ENCODE measurements at places on chromosomes 7 and 10.

DNA sequence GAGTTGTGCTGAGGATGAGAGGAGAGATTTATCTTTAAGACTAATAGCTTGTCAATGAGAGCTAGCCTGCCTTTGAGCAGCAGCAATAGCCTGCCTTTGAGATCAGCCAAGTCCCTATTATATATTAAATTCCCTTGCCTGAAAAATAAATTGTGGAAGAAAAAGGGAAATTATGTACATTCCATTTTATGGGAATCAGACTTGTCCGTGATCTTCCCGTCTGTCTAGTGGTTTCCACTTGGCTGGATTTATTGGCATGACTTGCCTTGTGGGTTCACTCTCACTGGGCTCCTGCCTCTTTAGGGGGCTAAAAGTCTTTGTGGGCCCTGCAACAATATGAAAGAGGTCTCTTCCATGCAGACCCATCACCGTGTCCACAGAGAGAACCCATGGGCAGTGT lies 171.7 kb upstream of the FRMD4A start:
- DNase-seq: no peak

- DNase-seq: no peak
These were observed 40.4 kb downstream of the PROSER2 start for GRCh38 chr10:11863353-11864109.

DNA sequence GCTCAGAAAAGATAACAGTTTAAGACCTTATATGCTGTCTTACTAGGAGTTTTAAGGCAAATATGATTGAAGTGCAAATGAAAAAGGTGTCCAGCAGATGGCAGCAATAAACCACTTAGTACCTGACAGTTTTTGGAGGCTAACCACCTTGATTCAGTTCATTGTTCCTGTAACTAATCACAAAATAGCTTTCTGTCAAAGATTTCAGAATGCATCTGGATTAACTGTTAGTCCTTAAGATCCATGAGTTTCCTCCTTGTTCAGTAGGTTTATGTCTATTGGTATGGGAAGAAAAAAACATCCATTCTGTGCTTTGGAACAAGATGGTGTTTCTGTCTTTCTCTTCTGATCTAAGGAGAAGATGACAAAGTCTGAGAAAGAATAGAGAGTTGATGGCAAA lies 46.6 kb downstream of the CCSER2 start:
- DNase-seq: no peak

GRCh38 chr7:119465798-119466305 lies 807.1 kb upstream of the KCND2 start:
- no peak for DNase-seq

DNA sequence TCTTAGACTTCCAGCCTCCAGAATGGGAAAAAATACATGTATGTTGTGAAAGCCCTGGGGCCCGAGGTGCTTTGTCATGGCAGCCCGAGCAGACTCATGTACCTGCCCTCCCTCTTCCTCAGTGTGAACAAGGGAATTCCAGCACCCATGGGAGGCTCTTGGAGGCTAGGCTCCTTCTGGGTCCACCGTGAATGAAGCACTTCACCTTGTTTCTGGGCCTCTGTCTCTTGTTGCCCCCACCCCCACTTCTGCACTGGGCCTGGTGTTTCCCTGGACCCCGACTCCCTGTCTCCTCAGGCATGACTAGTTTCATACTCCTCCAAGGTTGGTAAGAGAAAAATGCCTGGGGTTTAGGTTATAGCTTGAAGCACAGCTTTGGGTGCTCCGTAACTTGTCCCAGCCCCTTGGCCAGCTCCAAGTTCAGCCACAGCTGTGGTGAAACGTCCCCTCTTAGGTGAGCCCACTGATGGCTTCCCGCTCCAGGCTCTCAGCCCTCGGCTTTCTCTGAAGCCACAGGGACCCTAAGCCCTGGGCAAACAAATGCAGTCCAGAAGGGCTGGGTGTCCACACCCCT lies 30.2 kb upstream of the ARHGAP22 start:
- DNase-seq: no peak

- no peak for DNase-seq
These were observed 24.3 kb downstream of the SLC25A28 start for GRCh38 chr10:99595770-99596465.

DNA sequence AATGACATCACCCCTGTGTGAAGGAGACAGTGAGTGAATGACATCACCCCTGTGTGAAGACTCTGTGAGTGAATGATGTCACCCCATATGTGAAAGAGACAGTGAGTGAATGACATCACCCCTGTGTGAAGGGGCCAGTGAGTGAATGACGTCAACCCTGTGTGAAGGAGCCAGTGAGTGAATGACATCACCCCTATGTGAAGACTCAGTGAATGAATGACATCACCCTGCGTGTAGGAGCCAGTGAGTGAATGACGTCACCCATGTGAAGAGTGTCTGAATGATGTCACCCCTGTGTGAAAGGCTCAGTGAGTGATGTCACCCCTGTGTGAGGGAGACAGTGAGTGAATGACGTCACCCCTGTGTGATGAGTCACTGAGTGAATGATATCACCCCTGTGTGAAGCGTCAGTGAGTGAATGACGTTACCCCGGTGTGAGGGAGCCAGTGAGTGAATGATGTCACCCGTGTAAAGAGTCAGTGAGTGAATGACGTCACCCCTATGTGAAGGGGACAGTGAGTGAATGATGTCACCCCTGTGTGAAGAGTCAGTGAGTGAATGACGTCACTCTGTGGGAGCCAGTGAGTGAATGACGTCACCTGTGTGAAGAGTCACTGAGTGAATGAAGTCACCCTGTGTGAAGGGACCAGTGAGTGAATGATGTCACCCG lies 478.1 kb downstream of the PTPRN2 start:
- no peak for DNase-seq

DNA sequence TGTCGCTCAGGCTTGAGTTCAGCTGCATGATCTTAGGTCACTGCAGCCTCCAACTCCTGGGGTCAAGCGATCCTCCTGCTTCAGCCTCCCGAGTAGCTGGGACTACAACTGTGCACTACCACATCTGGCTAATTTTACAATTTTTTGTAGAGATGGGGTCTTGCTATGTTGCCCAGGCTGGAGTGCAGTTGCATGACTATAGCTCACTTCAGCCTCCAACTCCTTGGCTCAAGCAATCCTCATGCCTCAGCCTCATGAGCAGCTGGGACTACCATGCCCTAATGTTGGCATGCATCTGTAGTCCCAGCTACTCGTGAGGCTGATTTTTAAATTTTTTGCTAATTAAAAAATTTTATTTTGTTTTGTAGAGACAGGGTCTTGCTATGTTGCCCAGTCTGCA lies 101.9 kb upstream of the NPTX2 start:
- no peak for DNase-seq

DNA sequence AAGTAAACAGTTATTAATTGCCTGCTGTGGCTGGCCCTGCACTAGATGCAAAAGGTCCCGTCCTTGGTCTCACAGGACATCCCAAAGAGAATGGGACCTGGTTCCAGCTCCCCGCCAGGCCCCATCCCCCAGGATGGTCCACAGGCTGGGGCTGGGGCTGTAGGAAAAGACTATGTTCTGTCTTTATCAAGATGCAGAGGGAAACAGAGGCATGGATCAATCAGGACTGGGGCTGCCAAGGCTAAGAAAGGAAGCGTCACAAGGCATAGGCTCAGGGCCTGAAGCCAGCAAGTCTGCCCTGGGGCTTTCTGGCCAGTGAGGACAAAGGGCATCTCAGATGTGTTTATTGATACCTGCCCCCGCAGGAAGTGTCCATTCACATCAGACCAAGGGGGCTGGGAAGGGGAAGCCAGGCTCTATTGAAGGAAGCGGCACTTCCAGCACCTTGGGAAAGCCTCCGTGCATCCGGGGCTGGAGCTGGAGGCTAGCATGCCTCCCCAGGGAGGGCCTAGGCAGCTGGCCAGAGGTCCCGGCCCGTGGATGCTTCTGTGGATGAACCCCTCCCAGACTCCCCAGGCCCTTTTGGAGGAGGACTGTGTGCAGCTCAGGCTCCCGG lies 5.8 kb downstream of the VSIR start:
- DNase-seq: no peak

DNA sequence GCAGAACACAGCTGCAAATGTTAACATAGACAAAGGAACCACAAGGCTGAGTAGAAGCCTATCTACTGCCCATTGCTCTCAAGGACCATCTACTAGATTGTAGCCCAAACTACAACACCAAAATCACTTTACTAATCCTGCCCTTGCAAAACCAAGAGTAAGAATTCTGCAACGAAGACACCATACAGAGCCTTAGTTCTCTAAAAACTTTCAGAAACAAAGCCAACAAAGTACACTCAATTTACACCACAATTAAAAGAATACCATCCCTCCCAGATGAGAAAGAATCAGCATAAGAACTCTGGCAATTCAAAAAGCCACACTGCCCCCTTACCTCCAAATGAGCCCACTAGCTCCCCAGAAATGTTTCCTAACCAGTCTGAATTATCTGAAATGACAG lies 294.3 kb downstream of the CTNNA3 start:
- DNase-seq: no peak

GRCh38 chr10:60731134-60731885 lies 47.0 kb upstream of the CDK1 start:
- DNase-seq: no peak

GRCh38 chr7:133560900-133561299 lies 308.0 kb downstream of the EXOC4 start:
- DNase-seq: no peak

DNA sequence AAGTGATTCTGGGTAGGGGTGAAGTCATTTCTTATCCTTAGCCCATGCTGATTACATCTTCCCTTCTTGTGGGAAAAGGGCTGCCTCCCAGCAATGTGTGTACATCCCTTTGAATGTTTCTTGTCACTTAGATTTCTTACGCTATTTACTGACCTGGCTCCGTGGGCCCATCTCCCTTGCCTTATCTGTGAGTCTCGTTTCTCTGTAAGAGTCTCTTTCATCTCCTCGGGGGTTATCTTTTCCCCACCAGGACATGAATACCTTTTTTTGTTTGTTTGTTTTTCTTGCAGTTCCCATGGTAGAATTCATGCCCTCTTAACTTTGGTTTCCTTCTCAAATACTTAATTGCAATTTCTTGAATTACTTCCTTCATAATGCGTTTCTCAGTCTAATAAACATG lies 107.7 kb downstream of the BAMBI start:
- no peak for DNase-seq

- DNase-seq: no peak
These were observed 88.3 kb downstream of the PTPRZ1 start for GRCh38 chr7:121961089-121961867.

- DNase-seq: no peak
These were observed 409.4 kb downstream of the EXOC4 start for GRCh38 chr7:133662276-133662675.

- DNase-seq: no peak
These were observed 43.4 kb downstream of the INHBA start for GRCh38 chr7:41659539-41659938.

GRCh38 chr10:84195044-84195830 lies 900 bp downstream of the CDHR1 start:
- DNase-seq: no peak
